ENCODE measurements at places on chromosomes 5 and 9. TPM values are rescaled to one million over a fixed set of nuclear protein-coding genes. Genes with fewer than 3 reads are reported as not detected.

DNA sequence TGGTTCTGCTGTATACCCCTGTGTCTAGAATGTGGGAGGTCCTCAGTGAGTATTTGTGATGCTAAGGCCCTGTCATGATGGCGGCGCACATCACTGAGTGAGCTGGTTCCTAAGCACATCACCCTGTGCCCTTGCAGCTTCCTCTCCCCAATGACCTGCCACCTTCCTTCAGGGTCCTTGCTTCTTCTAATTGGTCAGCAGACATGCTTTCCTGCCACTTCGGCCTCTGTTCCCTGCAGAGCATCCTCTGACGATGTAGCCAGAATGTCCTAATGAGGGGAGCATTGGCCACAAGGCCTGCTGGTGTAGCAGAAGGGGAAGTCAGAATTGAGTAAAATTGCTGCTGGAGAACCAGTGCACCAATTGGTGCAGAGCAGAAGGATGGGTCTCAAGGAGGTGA lies 31.1 kb upstream of the ANGPTL2 start:
- no peak for DNase-seq
- H3K27ac ChIP-seq: no peak overlapping the region
- no peak overlapping the region for H3K4me3 ChIP-seq
- no peaks in the 10 kb centered on the region for H3K27me3 ChIP-seq

DNA sequence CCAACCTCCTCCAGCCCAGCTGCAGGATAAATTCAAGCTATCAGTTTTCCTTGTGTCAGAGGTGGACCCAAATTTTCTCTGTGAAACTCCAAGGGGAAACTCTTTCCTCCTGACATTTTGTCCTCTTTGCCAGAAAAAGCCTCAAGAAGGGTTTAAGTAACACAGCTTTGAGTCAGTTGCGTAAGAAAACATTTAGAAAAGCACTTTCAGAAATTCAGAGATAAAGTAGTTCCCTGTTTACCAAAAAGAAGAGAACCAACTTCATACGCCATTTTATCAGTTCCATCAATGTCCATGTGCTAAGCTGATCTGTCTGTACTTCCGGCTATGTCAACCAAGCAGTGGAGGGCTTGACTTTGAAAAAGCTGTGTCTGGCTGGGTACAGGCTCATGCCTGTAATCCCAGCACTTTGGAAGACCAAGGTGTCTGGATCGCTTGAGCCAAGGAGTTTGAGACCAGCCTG lies 19.9 kb upstream of the SUSD1 start:
- H3K4me1 ChIP-seq: no peaks in the 10 kb centered on the region
- no peaks in the 10 kb centered on the region for H3K36me3 ChIP-seq

- peak overlapping the region; percentile 94 for H3K27ac ChIP-seq
- DNase-seq: peak; percentile 22
- no peaks in the 10 kb centered on the region for H3K27me3 ChIP-seq
- H3K4me3 ChIP-seq: peak overlapping the region; percentile 68
- H3K4me1 ChIP-seq: peaks cover 8% of the 10 kb centered on the region
Observed at GRCh38 chr5:98769210-98769958, 4.1 kb upstream of the RGMB start.

DNA sequence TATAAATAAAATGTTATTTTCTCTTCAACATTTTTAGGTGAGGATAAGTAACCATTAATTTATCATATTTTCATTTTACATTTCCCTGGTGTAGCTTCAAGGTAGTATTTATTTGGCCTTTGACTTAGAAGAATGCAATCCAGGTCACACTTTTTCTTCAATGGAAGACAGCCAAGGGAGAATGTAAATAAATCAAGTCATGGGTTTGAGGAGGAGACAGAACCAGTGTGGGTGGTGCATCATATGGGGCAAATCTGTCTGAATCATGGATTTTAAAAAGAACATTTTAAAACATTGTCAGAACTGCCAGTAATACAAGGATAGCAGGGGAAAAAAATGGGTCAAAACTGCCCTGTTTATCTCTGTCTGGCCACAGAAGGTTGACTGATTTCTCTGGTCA lies 229.5 kb downstream of the FAM114A2 start:
- H3K36me3 ChIP-seq: no peaks in the 10 kb centered on the region
- H3K4me3 ChIP-seq: no peak overlapping the region
- no peaks in the 10 kb centered on the region for H3K27me3 ChIP-seq
- H3K27ac ChIP-seq: no peak overlapping the region
- DNase-seq: no peak

DNA sequence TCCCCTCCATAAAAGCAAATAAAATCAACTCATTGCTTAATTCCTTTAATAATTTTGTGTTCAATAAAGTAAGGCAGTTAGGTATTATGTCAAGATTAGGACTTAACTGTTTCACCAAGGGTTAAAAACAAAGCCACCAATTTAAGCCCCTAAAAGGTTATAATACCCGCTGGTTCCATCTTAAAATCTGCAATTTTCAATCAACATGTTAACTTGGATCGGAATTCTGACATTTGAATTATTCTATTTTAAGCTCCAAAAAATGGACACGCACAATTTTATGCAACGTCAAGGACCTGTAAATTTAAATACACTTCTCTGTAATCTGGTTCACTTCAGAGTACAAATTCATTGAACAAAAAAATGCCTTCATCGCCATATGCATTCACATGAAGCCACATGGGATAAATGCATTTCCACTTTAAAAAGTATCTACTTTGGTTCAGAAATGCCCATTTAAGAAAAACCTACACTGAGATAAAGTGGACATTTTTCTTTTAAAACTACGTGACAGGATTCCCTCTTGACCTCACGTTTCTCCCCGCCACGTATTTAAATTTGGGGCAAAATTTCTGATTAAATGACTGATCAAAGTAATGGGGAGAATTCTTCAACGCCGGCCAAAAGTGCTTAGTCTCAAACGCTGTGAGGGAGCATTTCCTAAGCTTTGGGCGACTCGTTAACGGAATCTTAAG lies 721 bp downstream of the GIN1 start:
- peak overlapping the region; percentile 86 for H3K4me3 ChIP-seq
- peak overlapping the region; percentile 96 for H3K27ac ChIP-seq
- H3K36me3 ChIP-seq: no peaks in the 10 kb centered on the region
- DNase-seq: no peak
- H3K4me1 ChIP-seq: peaks cover 30% of the 10 kb centered on the region

- H3K4me3 ChIP-seq: no peak overlapping the region
- DNase-seq: no peak
- H3K36me3 ChIP-seq: peaks cover 17% of the 10 kb centered on the region
- H3K27ac ChIP-seq: no peak overlapping the region
Observed at GRCh38 chr5:171893290-171893886, 107.8 kb downstream of the SMIM23 start.

QRFP gene
- not detected for total RNA-seq

PPIC gene
- total RNA-seq: 19.9 TPM

Measured in gastrocnemius medialis (tissue), 4 donors.